ENCODE measurements at places on chromosomes 3 and 15.

DNA sequence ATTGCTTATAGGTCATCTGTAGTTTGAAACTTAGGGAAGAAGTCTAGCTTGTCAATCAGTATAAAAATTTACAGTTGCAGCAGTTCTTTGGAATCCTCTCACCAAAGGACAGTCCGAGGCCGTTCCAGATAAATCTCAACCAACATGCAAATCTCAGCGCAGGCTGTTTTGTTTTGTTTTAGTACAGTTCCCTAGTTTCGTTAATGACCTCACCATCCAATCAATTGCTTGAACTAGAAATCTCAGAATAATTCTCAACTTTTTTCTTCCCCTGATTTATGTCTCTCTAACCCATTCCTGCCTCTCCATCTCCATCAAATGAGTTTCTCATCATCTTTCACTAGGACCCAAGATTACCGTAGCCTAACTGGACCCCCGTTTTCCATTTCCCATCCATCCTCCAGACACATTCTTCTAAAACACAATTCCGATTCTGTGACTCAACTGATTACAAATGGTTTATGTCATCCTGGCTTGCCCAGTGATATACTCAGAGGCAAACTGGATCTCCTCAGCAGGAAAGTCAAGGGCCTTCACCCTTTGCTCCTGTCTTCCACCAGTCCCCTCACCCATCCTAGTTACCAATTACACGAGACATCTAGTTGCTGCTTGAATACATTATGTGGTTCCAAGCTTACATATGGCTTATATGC lies 1.3 kb downstream of the SMCO1 start:
- no peak for DNase-seq

DNA sequence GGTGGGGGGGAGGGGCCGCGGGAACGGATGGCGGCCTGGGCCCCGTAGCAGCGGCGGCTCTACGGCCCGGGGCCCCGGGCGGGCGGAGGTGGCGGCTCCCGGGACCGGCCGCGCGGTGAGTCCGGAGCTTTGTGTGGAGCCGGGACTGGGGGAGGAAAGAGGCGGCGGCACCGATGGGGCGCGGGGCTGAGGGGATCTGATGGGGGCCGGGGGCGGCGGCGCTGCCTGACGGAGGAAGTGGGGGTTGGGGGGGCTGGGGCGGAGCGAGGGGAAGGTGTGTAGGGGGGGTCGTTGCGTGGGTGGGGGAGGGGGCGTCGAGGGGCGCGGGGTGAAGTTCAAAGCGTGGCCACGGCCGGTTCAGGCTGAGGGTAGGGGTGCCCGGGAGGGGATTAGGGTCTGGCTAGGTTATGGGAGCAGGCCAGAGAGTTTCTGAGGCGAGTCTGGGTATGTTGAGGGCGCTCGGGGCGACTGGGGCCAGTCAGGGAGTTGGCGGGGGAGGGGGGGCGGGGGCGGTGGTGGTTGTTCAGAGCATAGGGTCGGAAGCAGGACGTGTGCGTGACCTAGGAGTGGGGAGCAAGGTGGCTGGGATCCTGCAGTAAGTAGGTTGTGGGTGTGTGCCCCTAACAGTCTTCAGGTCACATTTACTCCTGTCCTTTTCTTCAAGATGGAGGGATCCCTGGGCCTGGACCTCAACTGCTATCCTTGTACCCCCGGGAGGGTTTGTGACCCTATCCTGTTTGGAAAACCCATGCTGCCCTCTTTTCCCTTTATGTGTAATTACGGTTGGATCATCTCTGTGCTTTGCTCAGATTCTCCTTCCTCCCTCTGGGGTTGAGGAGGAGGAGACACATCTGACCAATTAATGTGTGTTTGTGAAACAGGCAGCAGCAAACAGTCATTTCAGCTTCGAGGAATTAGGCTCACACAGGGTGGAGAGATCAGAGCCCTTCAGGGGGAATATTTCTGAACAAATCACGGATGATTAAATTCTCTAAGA lies 644 bp downstream of the ZNF609 start:
- peak; percentile 37 for DNase-seq

DNA sequence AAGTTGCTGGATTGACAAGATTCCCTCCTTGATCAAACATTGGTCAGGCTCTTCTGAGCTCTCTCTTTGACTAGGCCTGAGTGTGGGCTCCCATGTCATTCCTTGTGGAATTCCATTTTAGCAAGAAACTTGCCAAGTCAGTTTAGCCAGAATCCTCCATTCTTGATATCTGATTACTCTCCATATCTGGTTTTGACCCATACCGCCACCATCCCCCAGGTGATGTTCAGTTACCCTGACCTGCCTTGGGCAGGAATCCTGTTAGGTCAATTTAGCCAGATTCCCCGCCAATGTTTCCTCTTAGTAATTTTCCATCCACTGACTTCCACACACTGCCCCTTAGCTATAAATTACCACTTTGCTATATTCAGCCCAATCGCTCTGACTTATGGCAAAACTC lies 1.0 kb upstream of the PCCB start:
- DNase-seq: no peak

DNA sequence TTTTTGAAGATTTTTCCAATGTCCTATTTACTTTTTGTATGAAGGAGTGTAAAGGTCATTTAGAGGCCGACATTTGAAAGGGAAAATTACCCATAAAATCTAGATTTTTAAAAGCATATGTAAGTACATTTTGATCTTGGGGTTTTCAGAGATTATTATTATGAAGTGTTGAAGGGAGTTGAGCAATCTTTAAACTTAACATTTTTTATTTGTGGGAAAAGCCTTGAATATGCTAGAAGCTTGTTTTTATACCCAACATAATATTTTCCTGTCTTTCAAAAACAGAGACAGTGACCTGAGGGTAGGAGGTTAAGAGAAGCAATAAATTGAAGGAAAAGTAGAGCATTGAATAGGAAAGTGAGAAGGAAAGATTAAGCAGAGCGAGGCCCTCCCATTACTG lies 85.7 kb downstream of the SLMAP start:
- DNase-seq: no peak

DNA sequence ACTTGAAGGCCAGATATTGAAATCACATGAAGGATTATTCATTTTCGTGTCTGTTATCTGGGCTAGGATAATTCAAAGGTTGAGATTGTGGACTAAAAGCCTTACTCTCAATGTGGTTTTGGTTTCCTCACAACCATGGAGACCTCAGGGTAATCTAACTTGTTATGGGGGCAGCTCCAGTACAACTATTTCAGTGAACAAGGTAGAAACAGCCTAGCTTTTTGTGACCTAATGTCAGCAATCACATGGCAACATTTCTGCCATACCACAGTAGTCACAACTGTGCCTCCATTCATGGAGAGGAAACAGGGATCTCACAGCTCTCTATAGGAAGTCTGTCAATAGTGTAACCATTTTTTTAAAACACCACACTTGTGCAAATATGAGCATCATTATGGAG lies 62.4 kb upstream of the RARB start:
- no peak for DNase-seq

DNA sequence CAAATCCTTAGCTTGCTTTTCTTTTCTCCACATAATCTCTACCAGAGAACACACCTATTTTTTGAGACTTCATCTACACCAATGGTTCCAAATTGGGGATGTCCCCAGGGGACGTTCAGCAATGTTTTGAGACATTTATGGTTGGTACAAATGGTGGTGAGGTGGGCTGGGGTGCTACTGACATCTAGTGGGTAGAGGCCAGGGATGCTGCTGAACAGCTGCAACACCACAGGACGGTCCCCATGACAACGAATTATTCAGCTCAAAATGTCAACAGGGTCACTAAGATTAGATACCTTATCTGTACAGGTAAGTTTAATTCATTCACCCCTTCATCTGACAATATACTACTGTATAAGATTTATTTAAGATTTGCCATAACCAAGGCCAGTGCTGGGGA lies 14.4 kb downstream of the GK5 start:
- DNase-seq: no peak

DNA sequence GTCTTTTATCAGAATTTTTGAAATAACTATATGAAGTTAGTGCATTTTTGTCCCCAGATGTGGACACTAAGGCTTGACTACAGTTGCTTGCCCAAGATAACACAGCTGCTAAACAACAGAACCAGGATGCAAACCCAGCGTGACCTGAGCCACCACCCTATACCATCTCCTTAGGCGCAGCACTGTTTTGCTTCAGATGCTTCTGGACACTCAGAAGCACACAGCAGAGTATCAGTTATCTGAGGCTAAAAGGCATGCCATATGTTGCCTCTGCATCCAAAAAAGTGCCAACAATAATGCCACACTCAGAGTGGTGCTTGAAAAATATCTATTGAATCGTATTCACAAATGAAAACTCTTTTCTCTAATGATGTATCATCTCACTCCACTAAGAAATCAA lies 24.5 kb downstream of the KCNMB2 start:
- no peak for DNase-seq

DNA sequence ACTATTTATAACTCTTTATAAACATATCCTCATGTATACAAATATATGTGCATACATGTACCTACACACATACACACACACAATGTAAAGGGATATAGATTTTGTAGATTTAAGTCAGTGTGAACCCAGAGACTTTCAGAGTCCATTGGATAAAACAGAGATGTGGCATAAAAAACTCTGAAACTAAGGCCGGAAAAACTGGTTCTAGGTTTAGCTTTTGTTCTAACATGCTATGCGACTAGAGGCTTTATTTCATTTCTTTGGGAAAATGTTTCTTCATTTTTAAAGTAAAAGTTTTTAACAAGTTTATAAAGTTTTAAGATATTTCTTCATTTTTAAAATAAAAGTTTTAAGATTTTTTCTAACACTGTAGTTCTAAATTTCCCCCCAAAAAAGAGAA lies 36.7 kb downstream of the ZPLD1 start:
- no peak for DNase-seq

GRCh38 chr3:138933981-138934691 lies 12.8 kb downstream of the FOXL2 start:
- DNase-seq: no peak

DNA sequence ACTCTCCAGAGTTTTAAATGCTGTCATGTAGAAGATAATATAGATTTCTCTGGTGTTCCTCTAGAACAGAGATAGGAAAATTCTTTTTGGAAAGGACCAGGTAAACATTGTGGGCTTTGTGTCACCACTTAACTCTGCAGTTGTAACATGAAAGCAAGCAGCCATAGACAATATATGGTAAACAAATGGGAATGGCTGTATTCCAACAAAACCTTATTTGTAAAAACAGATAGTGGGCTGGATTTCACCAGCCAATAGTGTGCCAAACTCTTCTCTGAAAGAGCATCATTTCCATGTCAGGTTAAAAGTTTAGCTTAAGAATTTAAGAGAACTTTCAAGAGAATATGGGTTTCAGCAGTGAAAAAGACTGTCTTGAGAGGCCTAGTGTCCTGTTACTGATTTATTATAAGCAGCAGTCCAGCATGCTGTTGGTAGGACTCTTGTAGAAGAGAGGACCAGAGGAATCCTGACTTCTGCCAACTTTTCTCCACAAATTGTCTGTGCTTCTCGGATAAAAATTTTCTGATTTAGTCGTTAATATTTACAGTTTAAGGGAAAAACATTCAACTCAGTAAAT lies 107.7 kb downstream of the TCF12 start:
- DNase-seq: no peak

DNA sequence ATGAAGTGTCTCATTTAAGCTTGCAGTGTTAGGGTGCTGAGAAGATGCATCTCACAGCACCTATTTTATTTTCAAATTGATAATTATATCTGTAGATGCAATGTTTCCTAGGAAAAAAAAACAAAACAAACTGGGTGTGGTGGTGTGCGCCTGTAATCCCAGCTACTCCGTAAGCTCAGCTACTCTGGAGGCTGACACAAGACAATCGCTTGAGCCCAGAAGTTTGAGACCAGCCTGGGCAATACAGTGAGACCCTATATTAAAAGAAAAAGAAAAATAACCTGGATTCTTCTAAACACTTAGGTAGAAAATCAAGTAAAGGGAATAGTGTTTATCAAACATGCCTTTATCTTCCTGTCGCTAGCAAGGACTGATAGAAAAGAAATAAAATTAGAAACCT lies 1.9 kb downstream of the MINDY2 start:
- DNase-seq: no peak
